ENCODE measurements at places on chromosomes 1 and 21. TPM values are rescaled to one million over a fixed set of nuclear protein-coding genes. Genes with fewer than 3 reads are reported as not detected.

Gene DNASE2B
- total RNA-seq = not detected

Gene LCE1E
- not detected for total RNA-seq

Gene ICOSLG
- 1.9 TPM for total RNA-seq

Gene OPRD1
- not detected for total RNA-seq

Gene SPRR3
- total RNA-seq = not detected

Gene CPTP
- 5.7 TPM for total RNA-seq

Gene HSD3B2
- not detected for total RNA-seq

Gene RAB25
- 1.3 TPM for total RNA-seq

Gene ACTL8
- total RNA-seq = not detected

Gene HHAT
- 3.9 TPM for total RNA-seq

Gene ZNF644
- total RNA-seq = 42.8 TPM

Gene NRDC
- total RNA-seq = 136 TPM

Gene TCHH
- total RNA-seq = not detected

Gene GBP5
- 84.3 TPM for total RNA-seq

Gene RNU1-4
- 1,386 TPM for total RNA-seq

Gene PGLYRP3
- not detected for total RNA-seq

Gene CRNN
- not detected for total RNA-seq

Gene TLCD4
- total RNA-seq = 0.12 TPM

Gene BCAN
- not detected for total RNA-seq

Gene CLDN8
- total RNA-seq = not detected

Gene LRRC71
- not detected for total RNA-seq

Gene CFAP107
- total RNA-seq = not detected

Gene NVL
- total RNA-seq = 29.9 TPM

Gene PPM1J
- total RNA-seq = 0.74 TPM

Gene ARHGAP30
- total RNA-seq = 106 TPM

Gene PKP1
- total RNA-seq = not detected

Gene TPTE
- not detected for total RNA-seq
